ENCODE measurements at places on chromosomes 11 and 22.

DNA sequence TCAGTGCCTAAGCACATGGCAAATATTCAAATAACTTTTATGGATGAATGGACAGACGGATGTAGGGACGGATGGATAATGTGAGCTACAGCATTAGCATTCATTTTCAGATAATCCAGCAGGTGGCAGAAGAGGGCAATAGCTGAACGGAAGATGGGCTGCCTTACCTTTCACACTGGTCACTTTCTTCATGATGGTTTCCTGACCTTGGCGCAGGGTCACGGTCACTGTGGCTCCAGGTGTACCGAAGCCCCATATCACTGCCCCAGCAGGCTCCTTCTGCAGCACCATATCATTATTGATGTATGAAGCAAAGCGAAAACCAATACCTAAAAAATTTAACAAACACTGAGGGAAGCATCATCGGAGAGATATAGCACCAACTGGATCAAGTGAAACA lies 4.3 kb downstream of the SIAE start:
- peak; percentile 20 for DNase-seq

- no peak for DNase-seq
These were observed 2.5 kb upstream of the TPST2 start for GRCh38 chr22:26592421-26592891.

DNA sequence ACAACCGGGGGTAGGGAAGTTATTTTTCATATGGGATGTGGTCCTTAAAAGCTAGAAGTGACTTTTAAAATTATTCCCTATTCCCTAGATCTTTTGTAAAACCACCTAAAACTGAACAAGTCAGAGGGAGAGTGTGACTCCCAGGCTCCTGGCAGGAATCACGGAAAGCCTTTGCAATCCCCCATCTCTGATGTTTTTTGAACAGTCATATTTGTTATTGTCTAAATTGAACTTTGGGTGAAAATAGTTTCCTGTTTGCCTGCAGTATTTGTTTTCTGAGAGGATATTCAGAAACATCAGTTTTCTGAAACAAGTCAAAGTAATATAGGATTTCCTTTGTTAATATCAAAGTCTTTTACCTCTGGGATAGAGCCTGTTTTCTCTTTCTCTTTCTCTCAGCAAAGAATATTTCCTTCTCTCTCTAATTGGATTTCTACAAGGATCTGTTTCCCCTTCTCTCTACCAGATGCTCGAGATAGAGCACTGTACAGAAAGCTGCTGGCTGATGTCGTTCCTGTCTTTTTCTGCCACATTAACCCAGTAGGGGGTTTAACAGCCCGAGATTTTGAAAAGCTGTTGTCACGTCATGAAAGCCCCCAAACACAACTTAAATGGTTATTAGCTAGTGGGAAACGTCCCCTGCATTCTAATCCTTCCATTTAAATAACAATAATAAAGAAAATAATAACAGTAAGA lies 132.2 kb upstream of the PITPNB start:
- DNase-seq = no peak

GRCh38 chr22:20503816-20504215 lies 3.6 kb upstream of the MED15 start:
- DNase-seq = no peak

- DNase-seq = no peak
These were observed 4.3 kb upstream of the GALNT18 start for GRCh38 chr11:11626128-11626527.

DNA sequence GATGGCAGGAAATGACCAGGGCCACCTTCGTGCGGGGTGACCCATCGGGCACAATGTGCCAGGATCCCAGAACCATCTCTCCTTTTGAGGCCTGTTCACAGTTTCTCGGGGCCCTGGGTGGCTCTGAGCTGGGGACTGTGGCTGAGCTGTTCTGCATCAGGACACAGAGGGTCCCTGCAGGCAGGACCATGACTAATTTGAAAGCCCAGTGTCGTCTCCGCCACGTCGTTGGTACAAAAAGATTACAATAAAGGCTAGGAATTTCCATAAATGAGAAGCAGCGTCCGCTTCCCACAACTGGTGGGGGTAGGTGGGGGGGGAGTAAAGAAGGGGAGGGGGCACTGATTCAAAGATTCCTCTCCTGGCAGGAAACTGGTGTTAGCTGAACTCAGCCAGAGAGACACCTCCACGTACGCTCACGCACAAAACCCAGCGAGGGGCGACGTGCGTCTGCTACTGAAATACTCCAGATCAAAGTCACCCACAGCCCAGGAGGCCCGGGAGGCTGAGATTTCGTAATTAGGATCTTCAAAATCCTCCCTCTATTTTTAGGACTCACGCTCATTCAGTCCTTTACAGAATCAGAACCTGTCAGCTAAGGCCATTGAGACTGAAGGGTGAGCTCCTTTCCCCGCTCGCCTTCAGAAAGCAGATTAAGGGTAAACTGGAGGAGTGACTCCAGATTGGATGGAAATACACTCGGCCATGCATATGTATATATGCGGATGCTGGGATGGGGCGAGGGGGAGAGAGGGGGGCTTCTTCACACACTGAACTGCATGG lies 11.0 kb downstream of the MN1 start:
- DNase-seq = no peak

- DNase-seq = peak; percentile 87
These were observed 26.1 kb downstream of the B3GAT1 start for GRCh38 chr11:134385774-134386565.

- DNase-seq = no peak
These were observed 3.0 kb downstream of the ATL3 start for GRCh38 chr11:63667995-63668795.

GRCh38 chr22:47275605-47276449 lies 513.4 kb downstream of the TBC1D22A start:
- peak; percentile 15 for DNase-seq

GRCh38 chr11:117315285-117316196 lies 515 bp downstream of the BACE1 start:
- no peak for DNase-seq

- peak; percentile 60 for DNase-seq
These were observed 25.5 kb downstream of the PTPRJ start for GRCh38 chr11:48005831-48006270.

DNA sequence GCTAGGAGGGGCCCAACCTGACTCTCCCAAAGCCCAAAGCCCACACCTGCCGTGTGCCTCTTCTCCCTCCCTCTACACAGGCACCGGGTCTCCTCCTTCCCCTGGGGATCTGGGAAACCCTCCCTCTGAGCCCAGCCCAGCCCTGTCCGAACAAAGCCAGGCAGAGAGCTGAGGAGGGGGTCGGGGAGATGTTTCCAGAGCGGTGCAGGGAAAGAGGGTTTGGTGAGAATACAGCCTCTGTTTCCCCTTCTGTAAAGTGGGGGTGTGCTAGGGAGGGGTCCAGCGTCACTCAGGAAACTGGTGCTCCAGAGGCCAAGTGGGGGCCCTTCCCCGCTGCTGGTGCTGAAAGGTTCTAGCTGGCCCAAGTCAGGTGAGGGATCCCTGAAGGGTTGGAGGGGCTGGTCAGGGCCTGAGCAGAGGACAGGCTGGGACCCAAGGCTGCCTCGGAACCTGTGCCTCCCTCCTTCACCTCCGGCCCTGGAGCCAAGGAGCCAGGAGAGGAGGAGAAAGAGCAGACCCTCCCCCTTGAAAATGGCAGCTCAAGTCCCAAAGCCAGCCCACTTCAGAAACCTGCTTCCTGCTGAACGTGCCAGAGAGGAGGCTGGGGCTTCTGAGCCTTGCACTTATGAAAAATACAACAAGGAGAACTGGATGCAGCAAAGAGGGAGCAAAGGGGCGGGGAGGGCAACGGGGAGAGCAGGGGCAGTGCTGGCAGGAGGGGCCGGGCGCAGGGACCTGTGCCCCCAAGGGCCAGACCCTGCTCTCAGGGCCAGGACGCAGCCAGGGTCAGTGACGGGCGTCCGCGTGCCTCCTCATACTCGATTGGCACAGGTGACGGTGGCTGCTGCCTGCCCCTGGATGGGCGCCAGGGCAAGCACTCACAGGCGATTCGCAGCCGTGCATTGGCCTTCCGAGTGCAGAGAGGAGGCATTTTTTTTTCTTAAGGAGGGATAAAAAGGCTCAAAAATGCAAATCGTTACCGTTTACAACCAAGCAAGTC lies 43.2 kb downstream of the MACROD1 start:
- peak; percentile 93 for DNase-seq

DNA sequence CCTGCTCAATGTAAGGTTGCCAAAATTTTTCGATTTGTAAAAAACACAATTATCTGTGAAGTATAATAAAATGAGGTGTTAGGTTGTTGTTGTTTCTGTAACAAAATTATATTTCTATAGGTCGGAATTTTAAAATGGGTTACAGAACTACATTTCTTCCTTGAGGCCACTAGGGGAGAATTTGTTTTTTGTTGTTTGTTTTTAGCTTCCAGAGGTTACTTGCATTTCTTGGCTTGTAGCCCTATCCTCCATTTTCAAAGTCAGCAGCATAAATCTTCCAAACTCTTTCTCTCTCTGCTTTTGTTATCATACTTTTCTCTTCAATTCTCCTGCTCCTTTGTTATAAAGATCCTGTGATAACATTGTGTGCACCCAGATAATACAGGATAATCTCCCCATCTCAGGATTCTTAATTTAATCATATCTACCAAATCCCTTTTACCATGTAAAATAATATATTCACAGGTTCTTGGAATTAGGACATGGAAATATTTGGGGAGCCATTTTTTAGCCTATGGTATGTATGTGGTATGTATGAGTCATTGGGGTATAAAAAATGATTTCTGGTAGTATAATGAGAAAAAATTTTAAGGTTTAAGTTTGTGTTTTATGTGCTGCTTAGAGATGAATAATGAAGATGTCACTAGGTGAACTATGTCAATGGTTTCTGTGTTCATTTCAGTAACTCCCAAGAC lies 9.4 kb upstream of the PATL1 start:
- no peak for DNase-seq

DNA sequence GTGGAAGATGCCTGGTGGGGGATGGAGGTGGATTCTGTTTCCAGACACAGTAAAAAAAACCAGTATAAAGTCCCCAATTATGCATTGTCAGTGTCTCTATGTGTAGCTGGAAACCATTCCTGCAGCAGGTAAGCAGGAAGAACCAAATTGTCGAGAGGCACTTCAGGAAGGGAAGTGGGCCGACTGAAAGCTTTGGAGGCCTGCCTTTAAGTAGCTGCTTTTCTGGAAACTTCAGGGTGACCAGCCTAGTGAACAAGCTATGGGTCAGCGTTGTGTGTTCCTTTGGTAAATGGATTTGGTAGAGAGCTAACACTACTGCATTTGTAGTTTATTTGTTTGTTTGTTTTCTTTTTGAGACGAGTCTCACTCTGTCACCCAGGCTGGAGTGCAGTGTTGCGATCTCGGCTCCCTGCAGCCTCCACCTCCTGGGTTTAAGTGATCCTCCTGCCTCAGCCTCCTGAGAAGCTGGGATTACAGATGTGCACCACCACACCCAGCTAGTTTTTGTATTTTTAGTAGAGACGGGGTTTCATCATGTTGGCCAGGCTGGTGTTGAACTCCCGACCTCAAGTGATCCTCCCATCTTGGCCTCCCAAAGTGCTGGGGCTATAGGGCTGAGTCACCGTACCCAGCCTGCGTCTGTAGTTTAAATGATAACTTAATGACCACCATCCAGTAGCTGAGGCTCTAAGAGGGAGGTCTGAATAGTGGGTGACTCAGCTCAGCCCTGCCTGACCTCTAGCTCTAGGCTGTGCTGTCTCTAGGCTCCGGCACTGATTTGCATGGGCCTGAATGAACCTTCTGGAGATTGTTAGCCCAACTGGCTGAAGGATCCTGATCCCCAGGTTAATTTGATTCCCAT lies 12.8 kb downstream of the PTPRJ start:
- peak; percentile 66 for DNase-seq

DNA sequence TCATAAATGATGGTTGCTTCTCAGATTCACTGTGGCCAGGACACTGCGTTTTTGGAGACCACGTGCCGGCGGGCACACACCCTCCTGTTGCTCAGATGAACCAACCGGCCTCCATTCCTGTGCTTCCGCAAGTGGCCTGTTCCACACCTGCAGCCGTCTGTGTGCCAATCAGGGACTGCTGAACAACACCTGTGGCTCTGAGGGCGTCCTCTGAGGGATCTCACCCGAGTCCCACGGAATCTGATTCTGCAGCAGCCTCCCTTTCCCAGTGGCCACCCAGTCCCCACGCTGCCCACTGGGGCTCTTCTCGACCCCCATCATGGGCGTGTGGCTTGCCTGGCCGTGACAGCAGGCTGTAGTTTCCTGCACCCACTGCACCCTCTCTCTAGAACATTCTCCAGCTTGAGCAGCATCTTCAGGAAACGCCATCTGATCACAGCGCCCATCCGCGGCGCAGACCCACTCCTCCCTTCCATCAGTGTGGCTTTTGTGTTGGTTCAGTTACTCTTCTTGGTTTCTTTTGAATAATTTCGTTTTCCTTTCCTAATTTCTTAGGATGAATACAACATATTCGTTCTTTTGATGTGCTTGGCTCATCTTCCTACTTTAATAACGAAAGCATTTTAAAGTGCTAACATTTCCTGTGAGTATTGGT lies 100.3 kb upstream of the SLC22A12 start:
- no peak for DNase-seq

DNA sequence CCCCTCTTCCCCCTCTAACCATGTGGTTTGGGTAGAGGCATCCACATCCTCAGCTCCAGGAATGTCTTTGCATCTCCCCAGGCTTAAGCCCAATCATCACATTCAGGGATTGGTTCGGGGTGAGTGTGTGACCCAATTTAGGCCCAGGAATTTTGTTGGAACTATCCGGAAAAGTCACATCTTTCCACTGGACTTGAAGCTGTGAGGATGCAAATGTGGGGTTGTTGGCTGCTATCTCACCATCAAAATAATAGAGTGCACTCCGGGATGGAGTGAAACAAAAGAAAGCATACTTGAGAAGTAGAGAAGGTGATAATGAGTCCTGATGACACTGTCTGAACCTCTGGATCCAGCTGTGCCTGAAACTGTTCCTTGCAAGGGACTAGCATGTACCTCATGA lies 33.8 kb upstream of the OLFML1 start:
- DNase-seq = no peak

- no peak for DNase-seq
These were observed at the start of gene TREH for GRCh38 chr11:118679483-118679882. TREH (minus strand) TSS chr11:118679650; CDS start chr11:118679627, 23 bp downstream.

DNA sequence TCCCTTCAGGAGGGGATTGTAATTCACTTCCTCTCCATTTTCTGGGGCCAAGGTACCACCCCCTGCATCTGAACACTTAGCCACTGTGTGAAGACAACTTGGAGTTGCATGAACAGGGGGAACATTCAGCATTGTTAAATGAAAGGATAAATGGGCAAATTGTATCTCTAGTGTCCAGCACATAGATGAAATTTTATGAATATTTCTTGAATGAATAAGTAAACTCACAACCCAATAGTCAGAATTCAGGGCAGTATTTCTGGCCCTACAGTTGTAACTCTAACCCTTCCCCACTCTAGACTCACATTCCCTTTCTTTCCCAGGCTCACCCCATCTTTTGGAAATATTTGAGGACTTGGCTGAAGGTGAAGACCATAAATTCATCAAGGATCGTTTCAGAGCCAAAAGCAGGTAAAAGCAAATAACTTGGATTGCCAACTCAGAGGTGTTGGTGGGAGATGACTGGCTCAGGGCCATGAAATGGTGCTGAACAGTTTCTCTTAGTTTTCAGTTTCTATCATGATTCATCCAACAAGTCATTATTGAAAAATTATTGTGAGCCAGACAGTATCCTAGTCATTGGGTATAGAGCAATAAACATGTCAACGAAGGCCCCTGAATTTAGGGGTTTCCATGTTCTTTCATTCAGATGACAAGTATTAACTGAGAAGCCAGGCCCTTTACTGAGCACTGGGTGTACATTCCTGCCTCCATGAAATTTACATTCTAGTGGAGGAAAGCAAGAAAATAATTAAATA lies 33.3 kb upstream of the ZC3H12C start:
- DNase-seq = no peak

GRCh38 chr11:19525276-19525675 lies 187.4 kb upstream of the NAV2 start:
- DNase-seq = no peak

All from NCI-H2029 treated with DMSO at 0.1 percent for 48 hours (cell line).